ENCODE measurements at places on chromosomes 12 and 14.

- DNase-seq: no peak
Measured at GRCh38 chr14:33933386-33933933, 17.4 kb downstream of the EGLN3 start.

DNA sequence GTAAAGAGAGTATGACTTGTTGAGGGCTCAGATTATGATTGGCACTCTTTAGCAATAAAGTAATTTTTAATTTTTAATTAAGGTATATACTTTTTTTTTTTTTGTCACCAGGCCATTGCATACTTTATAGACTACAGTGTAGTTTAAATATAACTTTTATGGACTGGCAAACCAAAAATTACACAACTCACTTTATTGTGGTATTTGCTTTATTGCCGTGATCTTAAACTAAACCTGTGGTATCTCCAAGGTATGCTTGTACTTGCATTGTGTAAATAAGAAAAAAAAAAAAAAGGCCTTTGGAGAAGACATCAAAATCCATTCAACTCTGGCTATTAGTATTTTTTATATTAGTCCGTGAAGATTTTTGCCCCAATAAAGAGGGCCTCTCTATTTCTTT, 646.7 kb upstream of the FOXG1 start:
- DNase-seq: no peak

- DNase-seq: no peak
Measured at GRCh38 chr12:12519354-12519998, 43.2 kb downstream of the DUSP16 start.

DNA sequence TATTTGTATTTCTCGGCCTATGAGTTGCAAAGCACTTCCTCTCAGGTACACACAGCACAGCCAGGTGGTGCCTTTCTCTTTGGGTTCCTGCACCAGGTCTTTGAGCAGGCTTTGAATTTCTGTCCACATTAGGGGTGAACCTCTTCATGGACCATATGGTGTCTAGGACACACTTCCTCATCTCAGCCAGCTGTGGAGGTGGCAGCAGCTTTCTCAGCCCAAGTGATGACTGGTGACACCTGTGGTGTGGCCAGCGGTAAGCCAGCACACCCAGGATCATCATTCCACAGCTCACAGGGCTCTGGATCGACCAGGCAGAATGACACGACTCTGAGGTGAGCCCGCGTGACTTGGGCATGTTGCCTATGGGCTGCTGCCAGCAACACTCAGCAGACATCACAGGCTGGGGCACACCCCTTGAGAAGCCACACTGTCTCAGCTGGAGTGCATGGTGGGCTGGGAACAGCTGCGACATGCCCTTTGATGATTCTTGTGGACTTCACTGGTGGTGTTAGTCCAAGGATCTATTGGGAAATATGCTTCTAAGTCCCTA, 36.8 kb downstream of the SLC5A8 start:
- no peak for DNase-seq

DNA sequence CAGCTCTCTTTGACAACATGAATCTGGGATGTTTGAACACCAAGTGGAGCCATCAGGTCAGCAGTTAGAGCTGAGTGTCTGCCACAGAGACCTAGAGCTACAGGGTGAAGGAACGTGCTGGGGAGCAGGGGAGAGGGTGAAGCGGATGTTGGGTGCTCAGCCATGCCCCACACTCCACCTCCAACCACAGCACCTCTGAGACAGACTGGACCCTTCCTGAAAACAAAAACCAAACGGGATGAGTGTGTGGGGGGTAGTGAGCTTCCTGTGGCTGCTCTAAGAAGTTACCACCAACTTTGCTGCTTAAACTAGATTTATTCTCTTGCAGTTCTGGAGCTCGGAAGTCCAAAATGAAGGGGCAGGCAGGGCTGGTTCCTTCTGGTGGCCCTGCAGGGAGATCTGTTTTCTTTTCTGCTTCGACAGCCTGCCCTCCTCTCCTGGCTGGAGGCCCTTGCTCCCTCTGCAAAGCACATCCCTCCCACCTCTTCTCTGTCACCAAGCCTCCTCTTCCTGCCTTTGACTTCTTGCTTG, 5.6 kb upstream of the GOLGA3 start:
- no peak for DNase-seq
